ENCODE measurements at places on chromosomes 16 and 17.

- no peak for DNase-seq
Measured at GRCh38 chr16:76943921-76944320, 247.1 kb upstream of the MON1B start.

DNA sequence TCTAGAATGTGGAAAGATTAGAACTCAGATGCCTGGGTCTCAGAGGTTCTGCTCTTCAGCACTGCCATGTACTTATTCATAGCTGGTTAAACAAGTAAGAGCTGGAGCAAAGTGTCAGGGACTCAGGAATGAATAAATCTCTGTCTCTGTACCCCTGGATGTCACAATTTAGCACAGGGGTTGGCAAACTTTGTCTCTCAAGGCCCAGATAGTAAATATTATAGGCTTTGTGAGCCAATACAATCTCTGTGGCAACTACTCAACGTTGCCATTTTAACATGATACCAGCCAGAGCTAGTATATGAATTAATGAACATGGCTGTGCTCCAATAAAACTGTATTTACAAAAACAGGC is 220.3 kb upstream of the MON1B start:
- DNase-seq, result no peak

- DNase-seq, result no peak
Measured at GRCh38 chr17:59754552-59754951, 47.1 kb downstream of the VMP1 start.

- peak; percentile 29 for DNase-seq
Measured at GRCh38 chr16:27238016-27238587, 30.5 kb downstream of the NSMCE1 start.

DNA sequence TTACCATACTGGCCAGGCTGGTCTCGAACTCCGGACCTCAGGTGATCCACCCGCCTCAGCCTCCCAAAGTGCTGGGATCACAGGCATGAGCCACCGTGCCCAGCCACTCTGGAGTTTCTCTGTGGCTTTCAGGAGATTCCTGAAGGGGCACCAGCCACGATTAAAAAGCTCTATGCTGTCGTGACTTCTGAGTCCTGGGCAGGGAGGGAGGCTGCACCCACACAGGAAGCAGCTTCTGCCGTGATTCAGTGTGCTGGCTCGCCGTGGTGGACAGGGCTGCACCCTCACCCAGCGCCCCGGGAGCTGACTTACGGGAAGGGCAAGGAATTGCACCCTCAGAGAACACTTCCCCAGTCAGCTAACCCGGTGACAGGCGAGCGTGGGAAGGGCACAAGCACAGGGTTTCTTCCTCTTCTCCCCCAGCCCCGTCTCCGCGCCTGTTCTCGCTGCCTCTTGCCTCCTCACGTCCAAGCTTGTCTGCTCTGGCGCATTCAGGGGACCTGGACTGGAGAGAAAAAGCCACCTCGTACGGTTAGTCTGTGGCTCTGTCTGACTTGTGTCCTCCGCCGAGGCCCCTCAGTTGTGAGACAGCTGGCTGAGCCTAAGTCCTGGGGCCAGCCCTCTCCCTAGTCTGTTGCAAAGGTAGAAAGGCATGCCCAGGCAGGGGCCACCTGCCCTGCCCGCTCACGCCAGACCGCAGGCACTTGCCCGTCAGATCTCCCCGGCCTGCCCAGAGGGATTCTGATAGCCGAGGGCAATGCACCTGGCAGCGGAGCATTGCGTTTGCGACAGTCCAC is 145.0 kb downstream of the SEC14L1 start:
- DNase-seq, result no peak

DNA sequence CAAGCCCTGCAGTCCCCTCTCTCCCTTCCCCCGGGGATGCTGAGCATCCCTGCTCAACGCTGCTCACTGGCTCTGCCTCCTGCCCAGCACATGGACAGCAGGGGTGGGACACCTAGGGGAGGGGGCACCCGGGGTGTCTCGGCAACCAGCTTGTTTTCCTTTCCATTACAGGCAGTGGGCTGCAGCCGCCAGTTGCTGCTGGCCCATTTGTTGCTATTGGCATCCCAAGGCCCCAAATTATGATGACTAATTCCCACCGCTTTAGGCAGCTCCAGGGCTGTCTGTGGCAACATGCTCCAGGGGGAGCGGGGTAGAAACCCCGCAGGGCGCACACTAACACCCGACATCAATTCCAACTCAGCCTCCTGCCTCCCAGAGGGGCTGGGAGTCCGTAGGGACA is 4.9 kb downstream of the SDK2 start:
- no peak for DNase-seq

DNA sequence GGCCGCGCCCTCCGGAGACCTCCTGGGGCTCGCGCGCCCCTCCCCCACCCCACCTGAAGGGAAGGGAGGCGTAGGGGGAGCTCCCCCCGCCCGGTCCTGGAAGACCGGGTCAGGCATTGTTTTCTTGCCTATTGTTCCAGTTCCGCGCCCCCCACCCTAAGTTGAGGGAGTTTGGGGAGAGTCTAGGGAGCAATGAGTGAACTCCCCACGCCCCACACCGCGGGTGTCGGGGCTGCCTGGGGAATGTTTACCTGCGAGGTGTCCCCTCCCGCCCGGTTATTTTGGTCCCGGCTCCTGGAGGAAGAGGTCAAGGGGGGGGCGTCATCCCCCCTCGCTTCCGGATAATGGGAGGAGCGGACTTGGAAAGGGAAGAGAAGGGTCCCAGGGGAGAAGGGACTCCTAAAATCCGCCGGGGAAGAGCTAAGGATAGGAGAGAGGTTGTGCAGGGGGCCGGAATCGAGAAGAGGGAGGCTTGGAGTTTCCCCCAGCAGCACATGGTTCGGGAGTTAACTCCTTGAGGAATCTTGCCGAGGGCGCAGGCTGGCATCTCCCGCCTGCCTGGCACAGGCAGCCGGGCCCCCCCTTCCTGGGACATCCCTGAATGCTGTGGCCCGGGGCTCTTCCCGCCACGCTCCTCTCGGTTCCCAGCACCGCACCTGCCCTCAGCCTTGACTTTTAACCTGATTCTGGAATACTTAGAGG is 881 bp downstream of the MLLT6 start:
- no peak for DNase-seq

- no peak for DNase-seq
Measured at GRCh38 chr17:12463102-12463501, 202.6 kb upstream of the MYOCD start.

DNA sequence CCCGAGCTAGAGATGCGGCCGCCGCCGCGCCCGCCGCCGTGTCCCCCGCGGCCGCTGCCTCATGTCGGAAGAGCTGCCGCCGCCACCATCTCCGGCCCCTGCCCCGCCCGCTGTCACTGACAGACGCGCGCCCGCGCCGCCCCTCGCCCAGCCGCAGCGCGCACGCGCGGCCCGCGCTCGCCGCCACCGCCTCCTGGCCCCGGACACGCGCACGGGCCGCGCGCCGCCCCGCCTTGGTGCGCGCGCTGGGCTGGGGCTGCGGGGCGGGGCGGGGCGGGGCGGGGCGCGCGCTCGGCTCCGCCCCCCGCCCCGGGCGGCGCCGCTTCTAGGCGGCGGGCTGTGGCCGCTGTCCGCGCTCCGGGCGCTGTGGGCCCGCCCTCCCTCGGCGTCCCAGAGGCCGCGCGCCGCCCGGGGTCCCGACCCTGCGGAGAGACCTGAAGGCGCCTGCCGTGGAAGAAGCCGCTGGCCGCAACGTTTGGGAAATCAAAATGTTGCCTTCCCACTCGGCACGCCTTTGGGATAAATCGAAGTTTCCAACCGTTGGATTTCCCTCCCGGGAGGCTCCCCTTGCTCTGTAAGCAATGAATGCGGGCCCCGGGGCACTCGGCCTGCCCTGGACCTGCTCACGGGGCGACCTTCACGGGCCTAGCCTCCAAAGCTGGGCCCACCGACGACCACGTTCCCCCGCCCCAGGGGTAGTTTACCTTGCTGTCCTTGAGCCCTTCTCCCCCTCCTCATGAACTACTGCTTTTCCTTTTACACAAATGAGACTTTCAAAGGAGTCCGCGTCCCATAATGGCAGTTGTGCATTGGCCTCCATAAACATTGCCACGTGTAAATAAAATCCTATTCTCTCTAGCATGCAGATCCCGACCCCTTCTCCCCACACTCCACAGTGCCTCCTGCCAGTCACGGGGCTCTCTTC is at the start of gene ADCY9:
ADCY9 (minus strand) TSS at position 118 of the 925 bp plus-strand sequence. CDS start 1,000 bp downstream, outside the sequence.
- DNase-seq, result peak; percentile 45

- no peak for DNase-seq
Measured at GRCh38 chr17:6078458-6078871, 8.3 kb downstream of the WSCD1 start.

All from stimulated activated CD8-positive, alpha-beta memory T cell treated with anti-CD3 and anti-CD28 coated beads, Interleukin-7, amount 100 ng/mL, for 24 hours (primary cell).